CD4-positive, alpha-beta memory T cell (primary cell): ENCODE measurements at places on chromosomes 4 and X. TPM values are rescaled to one million over a fixed set of nuclear protein-coding genes. Genes with fewer than 3 reads are reported as not detected.

BMX gene
- total RNA-seq, result not detected

SUPT20HL2 gene
- total RNA-seq, result not detected

CENPVL1 gene
- not detected for total RNA-seq

MTMR8 gene
- total RNA-seq, result 7.6 TPM

LETM1 gene
- total RNA-seq, result 38.8 TPM

SLC6A14 gene
- total RNA-seq, result not detected

RRH gene
- total RNA-seq, result not detected

FAM149A gene
- 0.76 TPM for total RNA-seq

COL25A1 gene
- 0.44 TPM for total RNA-seq

CCKAR gene
- total RNA-seq, result not detected

MAGEA9B gene
- total RNA-seq, result not detected

CYSLTR1 gene
- total RNA-seq, result 29.4 TPM

ZNF182 gene
- total RNA-seq, result 13.3 TPM

AWAT2 gene
- not detected for total RNA-seq

HSFX1 gene
- total RNA-seq, result 2.8 TPM

PCSK1N gene
- total RNA-seq, result 8.5 TPM

PARM1 gene
- total RNA-seq, result not detected

MXRA5 gene
- not detected for total RNA-seq

NAP1L2 gene
- total RNA-seq, result 19.1 TPM

RHOXF2B gene
- total RNA-seq, result not detected

ANXA10 gene
- not detected for total RNA-seq

CT47B1 gene
- not detected for total RNA-seq

IQCM gene
- not detected for total RNA-seq

GYPA gene
- not detected for total RNA-seq

GJB1 gene
- total RNA-seq, result not detected

KANTR gene
- total RNA-seq, result 19.9 TPM

SSX2 gene
- total RNA-seq, result not detected

PDLIM5 gene
- total RNA-seq, result 37.4 TPM

FAM133A gene
- total RNA-seq, result not detected

FMR1NB gene
- total RNA-seq, result not detected
